NCI-H1105 treated with DMSO at 0.1 percent for 48 hours (cell line): ENCODE measurements at places on chromosomes 4 and X.

GRCh38 chrX:48992341-48992740 lies 9.7 kb downstream of the GRIPAP1 start:
- no peak for DNase-seq

DNA sequence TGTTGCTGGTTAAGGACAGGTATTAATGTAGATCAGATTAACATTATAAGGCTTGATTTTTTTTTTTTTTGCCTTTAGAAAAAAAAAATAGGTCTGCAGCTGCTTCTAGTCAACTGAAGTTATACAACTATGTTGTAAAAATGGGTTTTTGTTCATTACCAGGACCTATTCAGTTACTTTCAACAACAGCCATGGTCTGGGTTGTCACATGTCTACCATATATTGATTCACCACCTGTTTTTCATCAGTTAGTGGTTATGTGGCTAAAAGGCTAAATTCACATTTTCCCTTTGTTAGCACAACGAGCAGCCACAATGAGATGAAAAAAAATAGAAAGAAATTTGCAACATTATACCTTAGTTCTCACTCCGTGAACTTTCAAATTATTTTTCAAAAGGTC lies 45.5 kb downstream of the GLRB start:
- no peak for DNase-seq

- no peak for DNase-seq
These were observed 33.2 kb downstream of the ARHGAP10 start for GRCh38 chr4:147765121-147765529.

- no peak for DNase-seq
These were observed 15.1 kb upstream of the PIGA start for GRCh38 chrX:15350329-15350996.

DNA sequence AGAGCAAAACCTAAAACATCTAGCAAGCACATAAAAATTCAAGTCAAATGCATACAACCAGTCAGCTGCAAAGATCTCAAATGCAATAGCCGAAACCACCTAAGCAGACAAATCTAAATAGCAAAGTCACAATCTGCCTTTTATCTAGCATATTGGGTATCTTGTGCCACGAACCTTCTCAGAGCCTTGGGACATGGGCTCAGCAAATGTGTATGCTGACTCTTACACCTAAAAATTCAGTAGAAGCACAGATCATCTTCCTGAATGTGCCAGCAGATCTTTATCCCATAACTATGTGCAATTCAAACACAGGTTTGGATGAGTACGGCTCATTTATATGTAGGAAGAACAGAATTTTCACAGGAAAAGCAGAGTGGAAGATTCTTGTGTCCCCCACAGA lies 492.1 kb downstream of the INPP4B start:
- DNase-seq: no peak

- no peak for DNase-seq
These were observed 3.6 kb downstream of the NKX1-1 start for GRCh38 chr4:1402516-1403091.

DNA sequence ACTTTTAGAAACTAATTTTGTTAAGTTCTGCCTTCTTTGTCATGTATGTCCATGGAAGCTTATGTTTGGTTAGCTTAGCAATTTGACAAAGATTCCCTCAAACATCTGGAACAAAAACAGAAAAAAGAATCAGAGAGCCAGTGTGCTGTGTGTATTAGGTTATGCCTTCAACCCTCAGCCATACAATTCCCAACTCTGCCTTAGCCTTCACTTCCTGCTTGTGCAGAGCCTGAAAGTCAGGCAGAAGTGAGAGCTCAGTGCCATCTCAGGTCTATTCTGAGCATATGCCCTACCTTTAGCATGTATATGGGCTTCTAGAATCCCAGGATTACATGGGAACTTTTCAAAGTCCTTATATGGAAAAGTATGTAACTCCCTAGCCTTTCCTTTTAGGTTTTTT lies 58.2 kb upstream of the STOX2 start:
- no peak for DNase-seq

- DNase-seq: no peak
These were observed 332.7 kb downstream of the UNC5C start for GRCh38 chr4:95215991-95216605.

DNA sequence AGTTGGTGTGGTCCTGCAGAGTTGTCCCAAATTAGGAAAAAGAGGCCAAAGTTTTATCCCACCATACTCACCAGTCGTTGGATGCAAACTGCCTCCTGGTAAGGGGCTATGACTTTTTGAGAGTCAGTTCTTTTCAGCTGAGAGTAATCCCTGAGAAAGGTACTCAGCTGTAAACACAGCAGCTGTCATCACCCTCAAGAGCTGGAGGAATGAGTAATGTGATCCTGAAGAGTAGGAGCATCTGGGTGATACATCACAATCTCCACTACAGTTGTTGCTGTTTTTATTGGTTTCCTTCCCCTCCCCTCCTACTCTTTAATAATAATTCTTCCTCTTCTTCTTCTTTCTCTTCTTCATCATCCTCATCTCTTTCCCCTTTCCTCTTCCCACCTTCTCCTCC lies 5.7 kb downstream of the MAGEE1 start:
- no peak for DNase-seq

DNA sequence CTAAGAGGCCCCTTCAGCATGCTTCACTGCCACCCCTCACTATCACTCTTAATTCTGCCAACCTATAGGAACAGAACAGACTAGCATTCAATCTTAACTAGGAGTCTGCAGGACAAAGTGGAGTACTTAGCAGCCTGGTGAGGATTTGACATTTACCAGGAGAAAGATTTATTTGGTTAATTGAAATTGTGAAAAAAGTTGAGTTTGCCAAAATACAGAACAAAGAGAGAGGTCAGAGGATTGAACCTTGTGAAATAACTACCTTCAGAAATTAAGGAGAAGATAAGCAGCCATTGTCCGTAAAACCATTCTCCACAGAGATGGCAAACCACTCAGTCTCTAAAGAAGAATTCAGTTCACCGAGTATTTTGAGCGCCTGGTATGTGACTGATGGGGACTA lies 41.8 kb upstream of the IQCM start:
- DNase-seq: no peak

GRCh38 chr4:138162259-138162658 lies 79.9 kb downstream of the SLC7A11 start:
- DNase-seq: no peak

DNA sequence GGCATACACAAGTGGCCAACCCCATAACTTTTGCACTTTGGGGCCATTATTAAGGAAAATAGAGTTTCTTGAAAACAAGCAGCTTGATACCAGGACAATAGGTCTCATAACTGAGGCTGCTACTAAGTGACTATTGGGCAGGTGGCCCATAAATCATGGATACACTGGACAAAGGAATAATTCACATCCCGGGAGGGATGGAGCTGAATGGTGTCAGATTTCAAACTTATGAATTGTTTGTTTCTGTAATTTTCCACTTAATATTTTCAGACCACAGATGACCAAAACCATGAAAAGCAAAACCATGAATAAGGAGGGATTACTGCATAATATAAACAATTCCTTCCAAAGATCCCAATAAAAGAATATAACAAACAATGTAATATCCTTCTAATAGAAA lies 114.4 kb downstream of the WDFY3 start:
- DNase-seq: peak; percentile 86

DNA sequence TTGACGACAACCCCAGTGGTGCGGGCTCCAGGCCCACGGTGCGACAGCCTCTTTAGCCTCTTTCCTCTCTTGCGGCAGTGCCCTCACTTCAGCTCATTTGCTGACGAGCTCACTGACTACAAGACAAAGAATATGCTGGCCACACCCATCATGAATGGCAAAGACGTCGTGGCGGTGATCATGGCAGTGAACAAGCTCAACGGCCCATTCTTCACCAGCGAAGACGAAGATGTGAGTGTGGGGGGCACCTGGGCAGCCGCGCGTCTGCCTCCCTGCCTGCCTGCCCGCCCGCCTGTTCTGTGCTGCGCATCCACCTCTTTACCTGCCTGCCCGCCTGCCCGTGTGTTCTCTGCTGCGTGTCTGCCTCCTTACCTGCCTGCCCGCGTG lies 9.2 kb downstream of the PDE6B start:
- DNase-seq: no peak

DNA sequence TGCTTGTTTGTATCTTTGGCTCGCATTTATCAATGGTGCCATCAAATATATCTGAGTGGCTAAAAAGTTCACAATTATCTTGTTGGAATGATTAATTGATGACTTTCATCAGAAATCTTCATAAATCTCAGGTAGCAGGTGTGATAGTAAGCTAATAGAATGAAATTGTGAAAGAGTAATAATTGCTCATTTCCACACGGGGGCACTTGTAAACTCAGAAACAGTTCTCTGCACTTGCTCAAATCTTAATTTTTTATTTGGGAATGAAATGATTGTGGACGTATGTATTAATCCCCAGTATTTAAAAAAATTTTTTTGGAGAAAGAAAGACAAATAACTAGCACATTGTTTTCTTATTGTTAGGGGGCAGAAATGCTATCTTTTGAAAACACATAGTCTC lies 132.8 kb downstream of the DTHD1 start:
- peak; percentile 18 for DNase-seq

DNA sequence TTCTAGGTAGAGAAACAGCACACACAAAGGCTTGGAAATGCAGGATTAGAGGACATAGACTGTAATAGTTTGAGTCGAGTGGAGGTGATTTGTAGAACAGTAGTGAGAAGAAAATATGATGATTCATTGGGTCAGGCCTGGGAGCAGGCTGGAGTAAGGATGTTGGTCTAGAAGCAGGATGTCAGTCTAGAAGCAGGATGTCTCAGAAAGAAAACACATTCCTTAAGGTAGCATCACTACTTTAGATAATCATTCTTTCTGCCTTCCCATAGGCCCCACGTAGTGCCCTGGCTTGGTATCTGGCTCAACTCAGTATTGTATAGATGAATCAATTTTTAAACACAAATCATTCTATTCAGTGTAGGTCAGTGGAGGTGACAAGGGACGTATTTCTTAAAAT lies 11.2 kb upstream of the DACH2 start:
- DNase-seq: no peak

GRCh38 chr4:25061602-25062001 lies 30.9 kb upstream of the LGI2 start:
- no peak for DNase-seq

DNA sequence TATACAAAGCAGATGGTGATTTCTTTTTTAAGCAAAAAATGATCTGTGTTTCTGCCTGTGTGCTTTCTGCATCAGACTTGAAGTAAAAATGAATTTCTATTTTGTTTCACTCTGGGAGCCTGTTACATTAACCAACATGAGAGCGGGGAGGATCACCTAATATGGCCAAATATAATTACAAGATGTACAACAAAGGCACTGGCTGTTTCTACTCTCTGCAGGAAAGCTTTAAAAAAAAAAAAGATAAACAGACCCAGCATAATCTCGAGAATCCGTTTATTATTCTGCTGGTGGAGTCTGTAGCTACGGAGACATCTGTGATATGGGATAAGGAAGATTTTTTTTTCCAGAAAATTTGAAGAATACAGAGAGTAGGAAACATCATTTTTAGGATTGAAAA lies 103.6 kb downstream of the COMMD8 start:
- peak; percentile 25 for DNase-seq

- DNase-seq: no peak
These were observed 60.8 kb downstream of the SPCS3 start for GRCh38 chr4:176380352-176381157.

- peak; percentile 18 for DNase-seq
These were observed 8.6 kb upstream of the ZXDA start for GRCh38 chrX:57918750-57919436.

DNA sequence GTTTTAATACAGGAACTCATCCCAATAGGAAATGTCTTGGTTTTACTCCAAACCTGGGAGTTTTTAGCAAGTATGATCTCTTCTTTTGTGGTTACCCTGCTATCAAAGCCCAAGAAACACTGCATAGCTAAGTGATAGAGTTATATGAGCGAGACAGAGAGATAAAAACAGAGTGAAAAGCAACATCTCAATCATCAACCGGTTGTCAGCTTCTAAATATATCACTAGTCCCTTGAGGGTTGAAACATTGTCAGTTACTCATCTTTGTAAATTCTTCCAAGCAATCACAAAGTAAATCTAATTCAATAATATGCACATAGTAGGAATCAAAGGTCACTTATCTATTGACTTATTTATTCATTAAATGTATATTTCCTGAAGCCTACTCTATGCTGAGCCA lies 483.9 kb downstream of the IDS start:
- DNase-seq: no peak

- DNase-seq: no peak
These were observed 320.6 kb upstream of the PPARGC1A start for GRCh38 chr4:24210332-24210902.

DNA sequence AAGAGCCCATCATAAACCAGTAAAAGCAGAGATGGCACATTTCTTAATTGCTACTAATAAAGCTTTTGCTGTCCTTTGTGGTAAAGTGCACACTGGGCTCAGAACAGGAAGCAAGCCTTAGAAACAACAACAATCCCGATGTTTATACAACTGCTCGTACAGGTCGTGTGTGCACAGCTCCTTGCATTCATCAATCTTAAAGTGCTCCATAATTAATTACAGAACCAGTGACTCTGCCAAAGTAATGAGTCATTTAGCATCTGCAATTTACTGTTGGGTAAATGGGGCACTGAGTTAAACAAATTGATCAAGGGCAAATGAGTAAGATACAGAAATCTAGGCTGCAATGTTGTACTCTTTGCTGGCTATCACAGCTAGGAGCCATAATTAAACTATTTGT lies 61.3 kb upstream of the TXK start:
- DNase-seq: peak; percentile 90

DNA sequence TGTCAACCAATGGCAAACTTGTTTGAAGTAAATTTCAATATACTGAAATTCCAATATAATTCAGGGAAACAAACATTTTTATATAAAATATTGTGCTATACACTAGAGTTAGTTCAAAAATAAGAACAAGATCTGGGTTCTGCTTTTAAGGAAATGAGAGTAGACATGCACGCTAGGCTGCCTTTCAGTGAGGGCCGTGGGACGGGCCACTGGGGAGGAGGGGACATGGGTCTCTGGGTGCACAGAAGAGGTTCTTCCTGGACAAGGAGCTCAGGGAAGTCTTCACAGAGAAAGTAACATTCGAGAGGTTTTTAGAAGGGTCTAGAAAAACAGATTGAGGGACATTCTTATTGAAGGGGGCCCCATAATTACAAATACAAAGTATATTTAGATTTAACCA lies 64.4 kb downstream of the SHROOM3 start:
- DNase-seq: no peak

DNA sequence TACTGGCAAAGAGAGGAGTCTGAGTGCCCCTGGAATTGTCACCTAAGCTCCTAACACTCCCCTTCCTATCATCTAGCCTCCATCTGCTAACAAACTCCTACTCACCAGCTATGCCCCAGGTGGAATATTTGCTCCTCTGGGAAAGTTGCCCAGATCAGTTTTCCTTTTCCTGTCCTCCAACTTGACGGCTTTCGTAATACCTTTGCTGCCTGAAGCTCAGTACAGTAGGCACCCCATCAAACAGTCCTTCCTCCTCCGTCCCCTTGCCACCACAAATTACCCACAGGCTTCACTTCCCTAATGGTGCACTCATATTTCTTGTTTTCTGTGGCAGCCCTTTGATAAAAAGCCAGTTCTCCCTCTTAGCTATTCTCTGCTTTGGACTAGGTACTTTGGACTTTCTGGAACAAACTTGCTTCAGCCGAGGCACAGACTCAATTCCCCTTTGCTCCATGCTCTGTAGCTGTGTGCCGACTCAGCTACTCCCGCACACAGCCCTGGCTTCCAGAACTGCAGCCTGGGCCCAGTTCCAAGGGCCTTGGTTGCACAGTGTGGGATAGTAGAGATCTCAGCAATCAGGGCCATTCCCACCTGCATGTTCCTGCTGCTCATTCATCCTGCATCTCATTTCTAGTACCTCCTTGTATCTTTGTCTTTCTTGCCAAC lies 605.1 kb downstream of the BCOR start:
- no peak for DNase-seq

GRCh38 chrX:49291615-49292337 lies 11.7 kb upstream of the GAGE10 start:
- DNase-seq: peak; percentile 36

GRCh38 chr4:7212101-7212674 lies 19.9 kb downstream of the SORCS2 start:
- no peak for DNase-seq
